ENCODE measurements at places on chromosomes 16 and 17.
A peak's percentile ranks its signal among the peaks of the same experiment; 100 is the strongest.

DNA sequence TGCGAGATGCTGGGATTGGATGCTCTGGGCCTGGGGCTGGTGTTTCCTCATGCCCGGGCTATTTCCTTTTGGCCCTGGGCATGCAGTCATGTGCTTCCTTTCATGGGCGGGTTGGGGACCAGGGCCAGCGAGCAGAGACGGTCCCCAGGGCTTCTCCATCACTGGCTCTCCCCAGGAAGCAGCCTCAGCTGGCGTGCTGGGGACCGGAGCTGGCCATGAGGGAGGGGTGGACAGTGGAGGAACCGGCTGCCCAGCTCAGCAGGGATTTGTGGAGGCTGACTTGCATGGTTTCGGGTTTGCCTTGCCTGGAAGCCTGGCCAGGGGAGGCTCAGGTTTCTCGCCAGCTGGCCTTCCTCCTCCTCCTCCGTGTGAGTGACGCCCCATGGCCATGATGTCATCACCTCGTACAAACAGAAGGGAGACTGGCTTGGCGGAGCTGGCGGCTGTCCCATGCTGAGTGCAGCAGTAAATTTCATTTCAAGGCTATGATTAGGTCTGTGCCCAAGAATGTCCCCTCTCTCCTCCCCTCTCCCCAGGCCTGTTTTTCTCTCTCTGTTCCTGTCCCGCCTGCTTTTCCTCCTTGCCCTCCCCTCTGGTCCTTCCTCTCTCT, 8.9 kb upstream of the TIMP2 start:
- peak; percentile 99 for DNase-seq

DNA sequence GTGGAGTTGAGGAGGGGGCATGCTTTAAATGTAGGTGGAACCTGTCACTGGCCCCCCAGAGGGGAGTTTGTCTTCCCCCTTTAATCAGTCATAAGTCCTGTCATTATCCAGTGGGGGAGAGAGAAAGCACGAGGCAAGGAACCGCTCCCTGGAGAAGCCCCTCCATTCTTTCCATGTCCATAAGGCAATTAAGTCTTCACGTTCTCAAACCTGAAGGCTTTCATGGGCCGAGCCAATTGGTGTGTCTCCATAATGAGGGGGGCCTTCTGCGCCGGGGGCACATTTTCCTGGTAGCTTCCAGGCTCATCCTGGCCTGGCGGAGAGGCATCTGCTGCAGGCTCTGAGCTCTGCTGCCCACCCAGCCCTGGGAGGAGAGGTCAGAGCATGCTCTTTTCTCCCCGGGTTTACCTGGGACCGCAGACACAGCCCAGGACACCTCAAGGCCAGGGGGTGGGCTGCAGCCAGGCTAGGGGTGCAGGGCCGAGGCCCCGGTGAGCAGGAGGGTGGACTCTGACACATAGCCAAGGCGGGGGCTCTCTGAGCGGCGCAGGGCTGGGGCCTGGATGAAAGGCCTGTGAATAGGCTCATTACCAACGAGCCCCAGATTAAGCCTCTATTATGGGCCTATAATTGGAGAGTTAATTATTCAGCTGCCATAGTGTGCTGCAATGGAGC, 42.5 kb downstream of the C16orf78 start:
- no peak for DNase-seq

DNA sequence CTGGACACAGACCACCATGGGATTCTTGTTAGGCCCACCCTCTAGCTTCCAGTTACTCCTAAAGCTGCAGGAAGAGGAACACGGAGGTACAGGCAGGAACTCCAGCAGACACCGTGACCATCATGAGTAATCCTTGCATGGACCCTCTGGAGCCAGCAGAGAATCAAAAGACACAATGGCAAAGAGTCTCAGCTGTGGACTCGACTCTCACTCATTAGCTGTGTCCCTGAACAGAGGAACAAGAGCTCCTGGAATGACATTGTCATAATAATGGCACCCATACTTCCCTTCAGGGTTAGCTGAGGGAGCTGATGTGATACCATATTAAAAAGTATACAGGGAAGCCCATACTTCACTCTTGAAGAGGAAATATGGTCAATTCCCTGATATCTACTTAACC, 176.3 kb upstream of the ASIC2 start:
- DNase-seq = no peak

GRCh38 chr16:72797621-72798020, 250.3 kb downstream of the ZFHX3 start:
- DNase-seq = no peak

DNA sequence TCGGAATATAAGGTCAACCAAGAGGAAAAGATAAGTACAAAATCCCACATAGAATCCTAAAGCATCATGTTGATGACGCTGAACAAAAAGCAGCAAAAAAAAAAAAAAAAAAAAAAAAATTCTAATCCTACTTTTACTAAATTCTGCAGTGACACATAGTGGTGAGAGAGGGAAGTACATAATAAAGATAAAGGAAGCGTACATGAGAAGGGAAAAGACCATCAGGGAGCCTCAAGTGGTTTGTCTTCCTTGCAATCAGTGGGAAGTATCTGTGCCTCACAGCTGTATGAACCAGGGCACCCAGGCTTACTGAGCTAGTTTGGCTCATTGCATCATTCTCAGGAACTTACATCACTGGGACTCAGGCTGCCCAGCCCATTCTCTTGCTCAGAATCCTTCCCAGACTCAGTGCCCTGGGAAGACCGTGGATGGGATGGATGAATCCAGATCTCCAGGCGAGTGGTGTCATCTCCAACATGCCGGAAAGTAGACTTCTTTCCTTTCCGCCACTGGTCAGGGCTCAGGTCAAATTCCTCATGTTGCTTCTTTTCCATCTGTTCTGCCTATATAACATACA, 21.2 kb downstream of the SMG6 start:
- peak; percentile 91 for DNase-seq

DNA sequence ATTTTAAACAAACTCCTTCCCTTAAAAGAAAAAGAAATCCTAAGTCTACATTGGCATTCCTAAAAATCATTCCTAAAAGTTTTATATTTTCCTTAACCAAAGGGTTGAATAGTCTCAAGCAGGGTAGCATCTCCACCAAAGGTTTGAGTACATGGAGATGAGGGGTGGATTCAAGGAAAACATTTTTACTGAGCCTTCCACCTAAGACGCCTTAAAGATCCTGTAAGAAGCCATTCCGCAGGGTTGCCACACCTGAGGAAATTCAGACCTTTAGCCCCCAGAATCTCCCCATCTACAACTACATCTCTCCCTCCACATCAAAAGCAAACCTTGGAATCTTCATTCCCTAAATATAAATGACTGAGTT, 7.7 kb upstream of the AKTIP start:
- no peak for DNase-seq

GRCh38 chr17:67922503-67922902, 73.8 kb downstream of the C17orf58 start:
- DNase-seq = no peak

GRCh38 chr16:74275031-74275636, 21.5 kb upstream of the PSMD7 start:
- no peak for DNase-seq

GRCh38 chr17:14866266-14866665, 398.9 kb downstream of the PMP22 start:
- DNase-seq = no peak

GRCh38 chr17:78049609-78050008, 78.9 kb downstream of the TMC6 start:
- DNase-seq = no peak

DNA sequence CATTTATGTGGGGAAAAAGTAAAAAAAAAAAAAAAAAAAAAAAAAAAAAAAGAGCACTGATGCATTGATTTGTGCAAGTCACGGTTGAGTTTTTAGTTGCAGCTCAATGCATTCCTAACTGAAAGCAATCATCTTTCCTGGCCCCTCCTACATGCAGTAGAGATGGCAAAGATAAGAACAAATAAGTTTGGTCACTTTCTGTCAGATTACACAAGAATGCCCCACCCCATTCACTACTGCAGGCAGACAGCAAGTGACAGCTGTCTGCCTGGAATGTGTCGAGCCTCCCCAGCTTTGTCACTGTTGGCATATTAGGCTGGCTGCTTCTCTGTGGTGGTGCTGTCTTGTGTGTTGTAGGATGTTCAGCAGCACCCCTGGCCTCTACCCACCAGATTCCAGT, 243.5 kb downstream of the FOXL1 start:
- no peak for DNase-seq

DNA sequence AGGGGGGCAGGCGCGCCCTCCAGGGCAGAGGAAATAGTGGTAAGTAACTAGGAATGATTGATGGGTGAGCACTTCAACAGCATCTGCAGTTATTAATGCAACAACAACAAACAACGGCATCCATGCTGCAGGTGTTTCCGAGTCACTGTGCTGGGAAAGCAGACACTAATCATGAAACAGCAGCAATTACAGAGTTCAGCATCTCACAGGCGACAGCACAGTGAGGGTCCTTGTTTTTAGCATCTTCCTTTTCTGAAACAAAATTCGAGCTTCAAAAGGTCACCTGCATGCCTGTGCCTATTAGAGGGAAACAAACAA, 191.9 kb downstream of the SLC39A11 start:
- no peak for DNase-seq

DNA sequence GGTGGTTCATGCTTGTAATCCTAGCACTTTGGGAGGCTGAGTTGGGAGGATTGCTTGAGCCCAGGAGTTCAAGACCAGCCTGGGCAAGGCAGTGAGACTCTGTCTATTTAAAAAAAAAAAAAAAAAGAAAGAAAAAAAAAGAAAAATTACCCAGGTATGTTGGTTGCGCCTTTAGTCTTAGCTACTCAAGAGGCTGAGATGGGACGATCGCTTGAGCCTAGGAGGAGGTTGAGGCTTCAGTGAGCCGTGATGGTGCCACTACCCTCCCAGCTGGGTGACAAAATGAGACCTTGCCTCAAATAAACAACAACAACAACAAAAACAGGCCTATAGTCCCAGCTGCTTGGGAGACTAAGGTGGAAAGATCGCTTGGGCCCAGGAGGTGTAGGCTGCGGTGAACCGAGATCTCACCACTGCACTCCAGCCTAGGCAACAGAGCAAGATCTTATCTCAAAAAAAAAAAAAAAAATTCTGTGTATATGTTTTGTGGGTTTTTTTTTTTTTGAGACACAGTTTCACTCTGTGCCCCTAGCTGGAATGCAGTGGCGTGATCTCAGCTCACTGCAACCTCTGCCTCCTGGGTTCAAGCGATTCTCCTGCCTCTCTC, 12.5 kb upstream of the ANKRD40CL start:
- no peak for DNase-seq

- no peak for DNase-seq
Measured at GRCh38 chr17:57895382-57896060, 45.7 kb upstream of the MRPS23 start.

DNA sequence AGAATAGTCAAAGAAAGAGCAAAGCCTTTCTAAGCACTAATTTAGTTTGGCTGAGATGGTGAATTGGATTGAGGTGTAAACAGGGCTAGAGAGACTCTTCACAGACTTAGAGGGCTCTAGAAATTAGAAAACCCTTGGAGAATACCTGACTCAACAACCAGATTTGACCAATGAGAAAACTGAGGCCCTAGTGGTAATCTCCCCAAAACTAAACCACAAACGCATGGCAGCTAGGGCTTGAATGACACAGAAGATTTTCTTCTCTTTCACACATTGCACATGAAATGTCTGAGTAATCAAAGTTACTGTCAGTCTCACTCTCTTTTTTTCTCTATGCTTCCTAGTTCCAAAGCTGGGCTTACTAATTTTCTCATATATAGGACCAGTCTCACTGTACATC, 314.5 kb upstream of the KCNJ16 start:
- no peak for DNase-seq

GRCh38 chr16:79595931-79596450, 4.5 kb downstream of the MAF start:
- no peak for DNase-seq

- DNase-seq = no peak
Measured at GRCh38 chr17:19413761-19414160, 2.7 kb downstream of the RNF112 start.

- DNase-seq = no peak
Measured at GRCh38 chr16:77963185-77964044, 58.9 kb upstream of the CLEC3A start.

DNA sequence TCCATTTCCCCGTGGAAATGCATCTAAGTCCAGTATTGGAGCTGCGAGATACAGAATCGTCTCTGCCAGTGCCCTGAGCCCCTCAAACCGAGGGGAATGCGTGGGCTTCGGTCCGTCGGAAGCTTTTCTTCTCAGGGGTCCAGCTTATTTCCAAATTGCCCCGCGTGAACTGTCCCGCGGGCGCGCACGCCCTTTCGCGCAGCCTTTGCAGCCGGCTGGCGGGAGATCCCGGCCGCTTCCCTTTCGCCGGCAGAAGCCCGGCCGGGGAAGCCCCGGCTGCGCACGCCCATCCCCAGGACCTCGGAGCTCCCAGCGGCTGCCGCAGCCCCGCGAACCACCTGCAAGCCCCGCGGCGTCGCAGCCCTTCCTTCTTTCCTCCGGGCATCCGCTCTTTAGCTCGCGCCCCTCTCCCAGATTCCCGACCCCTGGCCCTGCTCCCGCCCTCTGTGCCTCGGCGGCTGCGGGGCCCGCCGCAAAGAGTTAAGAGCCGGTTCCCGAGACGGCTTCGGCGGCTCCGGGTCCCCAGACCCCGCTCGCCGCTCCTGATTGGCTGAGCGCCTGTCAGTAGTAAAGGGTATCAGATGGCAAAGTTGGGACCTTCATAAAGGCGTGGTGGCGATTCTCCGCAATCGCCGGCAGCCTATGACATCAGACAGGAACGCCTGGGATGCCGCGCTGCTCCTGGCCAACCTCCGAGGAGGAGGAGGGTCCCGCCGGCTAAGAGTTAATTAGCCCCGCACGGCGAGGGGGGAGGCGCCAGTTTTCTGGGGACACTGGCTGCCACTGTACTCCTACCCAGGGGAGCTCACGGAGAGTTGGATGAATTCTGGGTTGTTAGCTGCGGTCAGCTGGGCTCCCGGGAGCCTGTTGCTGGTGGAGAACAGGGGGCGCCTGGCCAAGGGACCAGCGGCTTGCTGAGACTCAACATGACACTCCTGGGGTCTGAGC, at the start of gene MYOCD:
Gene MYOCD (plus strand): TSS at position 628 of the 948 bp plus-strand sequence. CDS start 299 bp downstream, at position 927.
- DNase-seq = no peak
